Tibial nerve (tissue), 4 donors: ENCODE measurements at places on chromosomes 5 and 9.
A peak's percentile ranks its signal among the peaks of the same experiment; 100 is the strongest.

DNA sequence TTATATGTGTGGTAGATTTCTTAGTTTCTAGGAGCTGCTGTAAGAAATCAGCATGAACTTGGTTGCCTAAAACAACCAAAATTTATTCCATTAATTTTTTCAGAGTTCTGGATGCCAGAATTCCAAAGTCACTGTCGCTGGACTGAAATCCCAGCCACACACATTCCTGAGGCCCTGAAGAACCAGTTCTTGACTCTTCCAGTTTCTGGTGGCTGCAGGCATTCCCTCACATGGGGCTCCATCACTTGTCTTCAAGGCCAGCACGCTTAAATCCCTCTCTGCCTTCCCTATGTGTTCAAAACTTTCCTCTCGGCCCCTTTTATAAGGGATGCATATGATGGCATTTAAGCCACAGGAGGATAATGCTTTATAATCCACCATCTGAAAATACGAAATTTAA, 1237.5 kb upstream of the CDH9 start:
- DNase-seq: no peak

DNA sequence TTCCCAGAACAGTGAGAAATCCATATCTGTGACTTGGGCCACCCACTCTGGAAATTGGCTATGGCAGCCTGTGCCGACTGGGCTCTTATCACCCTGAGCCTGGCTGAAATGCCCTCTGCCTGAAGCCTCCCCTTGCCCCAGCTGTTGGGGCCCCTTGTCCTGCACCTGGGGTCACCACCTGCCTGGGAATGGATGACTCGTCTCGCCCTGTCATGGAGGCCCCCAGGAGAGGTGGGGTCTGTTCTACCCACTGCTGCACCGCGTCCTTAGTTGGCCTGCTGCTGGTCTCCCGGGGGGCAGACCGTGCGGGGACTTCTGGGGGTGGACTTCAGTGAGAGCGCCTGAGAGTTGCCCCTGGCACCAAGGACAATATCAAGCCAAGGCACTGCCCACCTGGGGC, 46.6 kb upstream of the COL5A1 start:
- DNase-seq: no peak

- DNase-seq: no peak
Observed at GRCh38 chr9:96299823-96300222, 2.2 kb downstream of the HSD17B3 start.

DNA sequence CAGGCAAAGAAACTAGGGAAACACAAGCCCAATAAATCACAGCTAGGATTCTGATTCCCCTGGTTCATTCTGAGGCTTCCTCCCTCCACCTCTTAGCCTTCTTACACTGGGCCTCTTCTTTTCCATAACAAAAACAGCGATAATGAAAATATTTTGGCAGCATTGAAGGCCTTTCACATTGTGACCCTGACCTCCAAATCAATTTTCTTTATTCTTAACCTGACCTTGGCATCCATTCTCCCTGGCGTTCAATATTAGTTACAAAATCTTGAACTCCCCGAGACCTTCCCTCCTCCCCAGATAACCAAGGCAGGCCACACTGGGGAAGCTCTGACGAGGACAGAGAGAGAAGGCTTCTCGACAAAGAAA, 399.9 kb downstream of the ZSWIM6 start:
- DNase-seq: no peak

DNA sequence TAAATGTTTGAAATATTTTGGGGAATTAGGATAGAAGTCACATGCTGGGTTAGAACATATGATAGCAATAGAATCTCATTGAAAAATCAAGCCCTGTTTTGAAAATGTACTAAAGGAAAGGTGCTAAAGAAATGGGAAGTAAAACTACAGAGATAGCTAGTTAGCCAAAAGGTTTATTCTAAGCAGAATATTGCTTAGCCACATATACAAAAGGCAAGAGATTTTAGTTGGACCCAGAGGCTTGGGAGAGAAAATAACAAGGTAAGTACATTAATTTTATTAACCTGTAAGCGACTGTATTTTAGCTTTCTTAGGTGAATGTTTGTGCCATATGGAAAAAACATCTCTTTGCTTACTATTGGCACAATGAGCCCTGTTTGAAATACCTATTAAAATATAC, 108.3 kb downstream of the RPS23 start:
- no peak for DNase-seq

DNA sequence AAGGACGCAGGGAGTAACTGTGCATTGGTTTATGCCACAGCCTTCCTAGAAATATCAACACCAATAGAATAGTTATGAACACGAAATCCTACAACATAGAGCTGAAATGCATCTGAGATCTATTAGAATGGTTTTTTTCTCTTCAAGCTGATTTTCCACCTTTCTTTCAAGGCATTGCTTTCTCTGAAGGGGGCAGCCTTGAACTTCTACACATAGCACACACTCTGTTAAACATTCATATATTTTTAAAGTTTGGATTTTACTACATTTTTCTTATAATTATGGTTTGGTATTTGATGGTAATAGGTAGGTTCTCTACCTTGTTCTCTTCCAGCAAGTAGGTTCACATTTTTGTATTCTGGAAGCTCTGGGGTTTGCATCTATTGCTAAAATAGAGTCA, 661.8 kb downstream of the SEMA5A start:
- no peak for DNase-seq

DNA sequence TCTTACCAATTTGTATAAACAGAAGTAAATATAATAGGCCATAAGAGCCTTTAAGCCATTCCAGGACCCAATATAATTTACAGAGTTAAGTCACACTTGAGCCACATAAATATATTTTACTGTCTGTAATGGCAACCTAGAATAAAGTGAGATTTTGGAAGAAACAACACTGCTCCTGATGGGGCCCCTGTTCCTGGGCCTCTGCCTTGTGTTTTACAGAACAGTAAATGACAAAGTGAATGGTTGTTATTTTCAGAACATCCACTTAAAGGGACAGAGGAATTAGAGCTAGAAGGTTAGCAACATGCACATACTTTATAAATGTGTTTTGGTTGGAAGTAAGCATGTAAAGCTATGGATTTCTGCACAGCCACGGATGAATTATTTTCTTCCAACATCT, 3.6 kb downstream of the PTGER4 start:
- DNase-seq: no peak

- DNase-seq: no peak
Observed at GRCh38 chr9:31137176-31138160, 1247.0 kb upstream of the ACO1 start.

- no peak for DNase-seq
Observed at GRCh38 chr9:20873240-20873865, 158.1 kb downstream of the HACD4 start.

DNA sequence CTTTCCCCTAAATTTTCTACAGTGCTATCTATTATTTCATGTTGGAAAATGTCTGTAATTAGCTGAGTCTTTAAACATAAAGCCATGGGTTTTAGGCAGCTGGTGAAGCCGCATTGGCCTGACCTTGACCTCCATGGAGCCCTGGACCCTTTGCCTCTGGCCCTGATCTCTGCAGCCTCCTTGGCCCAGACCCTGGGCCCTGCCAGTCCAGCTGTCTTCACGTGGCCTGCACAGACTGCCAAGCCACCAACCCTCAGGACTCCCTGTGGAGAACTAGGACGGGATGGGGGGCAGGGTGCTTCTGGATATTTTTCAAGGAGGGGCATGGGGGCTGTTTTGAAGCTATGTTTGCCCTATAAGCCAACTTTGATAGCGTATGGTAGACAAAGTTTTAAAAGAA, 29.8 kb upstream of the PPARGC1B start:
- DNase-seq: no peak

- DNase-seq: peak; percentile 60
Observed at GRCh38 chr9:82606492-82607382, 456.2 kb downstream of the RASEF start.

GRCh38 chr5:160694896-160695295, 157.1 kb downstream of the ATP10B start:
- DNase-seq: no peak

DNA sequence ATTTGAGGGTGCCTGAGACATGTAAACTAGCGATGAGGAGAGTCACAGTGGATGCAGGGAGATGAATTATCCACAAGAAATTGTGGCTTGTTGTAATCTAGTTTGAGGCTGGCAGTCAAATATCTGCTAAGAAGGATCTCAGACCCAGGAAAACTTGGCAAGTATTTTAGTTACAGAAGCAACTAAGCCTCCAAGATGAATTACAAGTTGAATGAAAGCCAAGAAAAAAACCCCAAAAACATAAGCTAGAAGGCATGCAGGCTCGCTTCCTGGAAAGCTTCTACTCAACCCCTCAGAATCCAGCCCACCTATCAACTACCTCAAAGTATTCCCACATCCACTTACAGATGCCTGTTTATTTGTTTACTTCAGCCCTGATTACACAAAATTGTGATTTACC, 696.9 kb downstream of the MAT2B start:
- no peak for DNase-seq

DNA sequence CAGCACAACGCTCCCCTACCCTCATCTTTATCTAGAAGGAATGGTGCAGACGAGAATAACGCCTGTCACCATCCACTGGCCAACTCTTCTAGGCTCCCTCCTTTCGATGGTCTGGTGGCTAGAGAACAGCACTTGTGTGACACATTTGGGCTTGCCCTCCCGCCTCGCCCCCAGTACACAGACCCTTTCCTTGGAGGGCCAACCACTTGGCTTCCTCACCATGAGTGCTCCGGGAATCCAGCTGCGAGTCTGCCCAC, 1.4 kb downstream of the GNAQ start:
- no peak for DNase-seq

DNA sequence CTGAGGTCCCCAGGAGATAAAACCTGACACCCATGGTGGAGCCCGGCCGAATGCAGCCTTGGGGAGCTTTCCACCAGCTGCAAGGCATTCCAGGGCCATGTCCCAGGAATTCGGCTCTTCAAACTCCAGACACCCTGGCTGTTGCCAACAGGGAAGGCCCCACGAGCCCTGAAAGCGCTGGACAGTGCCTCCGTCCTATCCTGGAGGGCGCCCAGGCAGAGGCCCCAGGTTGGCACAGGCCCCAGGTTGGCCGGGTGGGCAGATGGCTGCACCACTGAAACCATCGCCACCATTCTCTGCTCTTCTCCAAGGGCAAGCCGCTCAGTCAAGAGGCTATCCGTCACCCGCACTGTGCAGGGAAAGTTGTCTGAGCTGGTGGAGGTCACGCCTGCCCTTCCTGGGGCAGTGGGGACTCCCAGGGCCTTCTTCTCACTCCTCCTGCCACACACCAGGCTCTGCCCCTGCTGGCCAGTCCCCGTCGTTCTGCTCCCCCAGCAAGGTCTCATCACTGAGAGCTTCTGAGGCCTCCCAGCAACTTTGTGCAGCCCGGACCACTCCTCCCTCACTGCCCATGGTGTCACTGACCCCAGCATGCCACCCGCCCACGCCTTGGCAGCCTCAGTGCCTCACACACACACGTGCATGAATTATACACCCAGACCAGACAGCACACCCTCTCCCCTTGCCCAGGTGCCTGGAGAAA, 21.2 kb downstream of the SLC6A3 start:
- no peak for DNase-seq

DNA sequence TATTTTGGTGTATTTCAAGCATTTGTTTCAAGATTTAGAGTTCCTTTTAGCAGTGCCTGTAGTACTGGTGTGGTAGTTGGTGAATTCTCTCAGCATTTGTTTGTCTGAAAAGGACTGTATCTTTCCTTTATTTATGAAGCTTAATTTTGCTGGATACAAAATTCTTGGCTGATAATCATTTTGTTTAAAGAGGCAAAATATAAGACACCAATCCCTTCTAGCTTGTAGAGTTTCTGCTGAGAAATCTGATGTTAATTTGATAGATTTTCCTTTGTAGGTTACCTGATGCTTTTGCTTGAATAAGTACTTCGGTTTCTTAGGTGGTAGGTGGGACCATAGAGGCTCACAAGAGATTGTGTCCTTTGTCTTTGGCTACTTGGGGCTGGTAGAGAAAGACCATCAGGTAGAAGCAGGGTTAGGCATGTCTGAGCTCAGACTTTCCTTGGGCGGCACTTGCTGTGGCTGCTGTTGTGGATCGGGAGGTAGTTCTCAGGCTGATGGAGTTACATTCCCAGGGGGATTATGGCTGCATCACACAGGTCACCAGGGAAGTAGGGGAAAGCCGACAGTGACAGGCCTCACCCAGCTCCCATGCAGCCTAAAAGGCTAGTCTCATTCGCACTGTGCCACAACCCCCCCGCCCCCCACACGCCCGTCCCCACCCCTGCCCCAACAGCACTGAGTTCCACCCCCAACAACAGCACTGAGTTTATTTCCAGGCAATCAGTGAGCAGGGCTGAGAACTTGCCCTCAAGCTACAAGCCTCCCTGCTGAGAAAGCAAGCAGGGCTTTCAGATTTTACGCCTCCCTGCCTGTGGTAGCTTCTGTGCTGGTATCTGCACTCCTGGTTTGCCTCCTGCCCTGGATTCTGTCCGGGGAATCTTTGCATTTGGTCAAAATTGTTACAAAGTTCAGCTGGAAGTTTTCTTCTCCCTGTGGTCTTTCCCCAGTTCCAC, 127.1 kb upstream of the GLRA1 start:
- no peak for DNase-seq

GRCh38 chr9:80964914-80965313, 724.4 kb downstream of the TLE1 start:
- no peak for DNase-seq

- no peak for DNase-seq
Observed at GRCh38 chr9:134734270-134734669, 92.7 kb downstream of the COL5A1 start.

GRCh38 chr5:154868702-154869101, 10.3 kb downstream of the CNOT8 start:
- DNase-seq: no peak

GRCh38 chr9:35423499-35423898, 66.4 kb upstream of the RUSC2 start:
- DNase-seq: no peak

GRCh38 chr5:9922719-9923118, 292.6 kb upstream of the TAS2R1 start:
- no peak for DNase-seq

GRCh38 chr9:98375138-98375726, 119.8 kb upstream of the TBC1D2 start:
- DNase-seq: no peak

GRCh38 chr9:112558476-112558875, 71.8 kb downstream of the KIAA1958 start:
- no peak for DNase-seq
